ENCODE measurements at places on chromosomes 2 and 18. TPM values are rescaled to one million over a fixed set of nuclear protein-coding genes. Genes with fewer than 3 reads are reported as not detected.

- DNase-seq = no peak
These were observed 212.1 kb downstream of the CDH2 start for GRCh38 chr18:27964811-27965210.

- DNase-seq = no peak
These were observed 39.9 kb downstream of the TMEM178A start for GRCh38 chr2:39705638-39706037.

GRCh38 chr2:110994250-110994961 lies 126.3 kb upstream of the BCL2L11 start:
- DNase-seq = no peak

- DNase-seq = no peak
These were observed 393.1 kb upstream of the SLC14A2 start for GRCh38 chr18:45222180-45222579.

- DNase-seq = no peak
These were observed 268.7 kb downstream of the MTX2 start for GRCh38 chr2:176537932-176538331.

GRCh38 chr2:74441690-74442482 lies at the start of gene RTKN:
Gene RTKN (minus strand): TSS chr2:74441937. CDS start chr2:74441816, 121 bp downstream.
- peak; percentile 79 for DNase-seq

The GPR45 gene
- not detected for total RNA-seq

The CXCR1 gene
- total RNA-seq = 9.1 TPM

Measured in upper lobe of left lung (tissue), 6 donors.